ENCODE measurements at places on chromosomes 2 and 18.

- ATAC-seq: no peak
Observed at GRCh38 chr18:44409515-44409914, 271.2 kb upstream of the SETBP1 start.

GRCh38 chr2:231144896-231145295 lies 20.1 kb upstream of the HTR2B start:
- ATAC-seq: no peak

GRCh38 chr2:125681576-125681975 lies 974.4 kb upstream of the GYPC start:
- no peak for ATAC-seq

DNA sequence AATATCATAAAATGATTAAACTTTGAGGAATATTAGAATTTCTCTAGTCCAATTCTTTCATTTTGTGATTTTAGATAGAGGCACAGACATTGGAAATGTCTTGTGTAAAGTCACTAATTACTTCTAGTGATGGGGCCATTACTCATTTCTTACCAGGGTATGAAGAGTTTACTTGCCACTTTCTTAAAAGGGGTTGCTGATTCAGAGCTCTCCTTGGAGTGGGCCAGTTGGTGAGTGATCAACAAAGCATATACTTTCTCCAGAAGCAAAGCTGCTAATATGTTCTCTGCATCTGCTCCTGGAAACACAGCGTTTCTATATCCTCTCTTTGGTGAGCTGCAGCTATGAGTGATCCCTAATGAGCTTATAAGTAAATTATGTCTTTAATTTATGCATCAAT lies 408.9 kb upstream of the LRATD1 start:
- no peak for ATAC-seq

DNA sequence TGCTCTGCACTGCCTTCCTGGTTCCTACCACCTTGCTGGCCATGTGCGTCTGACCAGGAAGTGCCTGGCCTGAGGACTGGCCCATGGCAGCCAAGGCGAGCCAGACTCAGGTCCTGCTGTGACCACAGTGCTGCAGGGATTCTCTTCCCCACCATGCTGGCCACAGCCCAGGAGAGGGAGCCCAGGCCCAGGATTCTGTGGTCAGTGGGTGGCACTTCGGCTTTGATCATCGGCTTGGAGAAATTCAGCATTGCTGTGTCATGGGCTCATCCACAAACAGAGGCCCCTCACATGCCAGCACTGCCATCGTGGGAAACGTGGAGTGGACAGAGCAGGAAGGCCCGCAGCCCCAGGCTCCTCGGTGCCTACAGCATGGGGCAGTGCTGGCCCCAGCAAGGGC lies 211.6 kb downstream of the SEPTIN10 start:
- ATAC-seq: no peak

- peak; percentile 80 for ATAC-seq
Observed at GRCh38 chr18:24027156-24027827, 12.7 kb downstream of the TTC39C start.

DNA sequence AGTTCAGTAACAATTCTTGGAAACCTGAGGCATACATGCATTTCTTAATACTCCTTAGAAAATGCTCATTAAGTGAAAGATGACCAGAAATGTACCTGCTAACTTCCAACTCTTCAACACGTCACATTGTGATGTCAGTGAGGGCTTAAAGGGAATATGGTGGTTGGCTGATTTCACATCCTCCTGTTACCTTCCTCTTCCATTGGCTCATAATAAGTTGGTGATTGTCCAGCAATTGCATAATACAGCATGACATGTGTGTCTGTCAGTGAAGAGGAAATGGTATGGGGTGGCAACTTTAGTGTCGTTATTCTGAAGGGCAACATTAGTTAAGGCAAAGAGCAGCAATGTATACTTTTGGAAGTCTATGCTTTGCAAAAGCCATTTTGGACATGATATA lies 26.0 kb downstream of the PLEK start:
- peak; percentile 31 for ATAC-seq

DNA sequence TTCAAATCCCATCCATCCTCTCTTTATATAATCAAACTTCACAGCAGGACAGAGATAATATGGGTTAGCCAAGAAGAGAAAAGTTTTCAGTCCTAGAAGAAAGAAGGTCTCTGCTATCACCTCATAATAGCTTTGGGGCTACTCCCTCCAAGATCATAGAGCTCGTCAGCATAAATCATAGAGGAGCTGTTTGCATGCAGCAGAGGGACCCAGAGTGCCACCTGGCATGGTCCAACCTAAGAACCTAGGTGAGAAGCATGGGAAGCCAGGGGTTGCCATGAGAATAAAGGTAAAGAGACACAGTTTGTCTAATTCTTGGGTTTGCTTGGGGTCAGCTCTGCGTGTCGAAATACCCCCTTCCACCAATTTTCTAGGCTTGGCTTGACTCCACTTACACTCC lies 87.1 kb upstream of the CYP1B1 start:
- ATAC-seq: no peak

GRCh38 chr2:71776227-71776626 lies 322.9 kb downstream of the DYSF start:
- ATAC-seq: no peak

DNA sequence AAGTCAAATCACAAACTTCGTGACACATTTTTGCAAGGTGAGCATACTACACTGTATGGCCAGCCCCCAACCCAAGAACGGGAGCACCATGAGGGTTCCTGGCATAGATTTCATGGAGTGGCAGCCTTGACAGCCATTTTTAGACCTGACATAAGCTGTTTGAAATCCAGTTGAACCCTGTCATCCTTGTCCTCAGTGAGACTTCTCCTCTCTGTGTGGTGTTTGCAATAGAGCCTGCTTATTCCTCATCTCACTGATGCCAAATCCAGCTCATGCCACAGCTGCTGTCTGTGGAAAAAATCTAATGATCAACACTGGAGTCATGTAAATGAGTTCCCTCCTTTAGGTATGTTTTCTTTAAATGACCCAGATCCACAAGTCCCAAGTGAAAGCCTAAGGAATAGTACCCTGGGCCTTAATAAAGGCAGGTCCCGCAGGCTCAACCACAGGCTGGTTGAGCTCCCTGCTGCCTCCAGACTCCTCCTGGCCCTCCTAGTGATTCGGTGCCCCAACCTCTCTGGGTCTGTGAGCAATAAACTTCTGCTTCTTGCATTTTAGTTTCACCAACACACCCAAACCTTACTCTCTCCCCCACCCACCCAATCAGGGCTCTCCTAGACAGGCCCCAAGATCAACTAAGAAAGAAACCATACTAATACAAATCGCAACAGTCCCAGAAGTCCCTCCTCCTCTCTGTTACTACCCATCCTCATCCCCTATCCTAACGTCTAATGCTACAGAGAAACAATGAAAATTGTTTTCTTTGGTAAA lies 8.4 kb upstream of the CREG2 start:
- no peak for ATAC-seq

GRCh38 chr2:74944987-74945787 lies 13.3 kb upstream of the POLE4 start:
- ATAC-seq: no peak

DNA sequence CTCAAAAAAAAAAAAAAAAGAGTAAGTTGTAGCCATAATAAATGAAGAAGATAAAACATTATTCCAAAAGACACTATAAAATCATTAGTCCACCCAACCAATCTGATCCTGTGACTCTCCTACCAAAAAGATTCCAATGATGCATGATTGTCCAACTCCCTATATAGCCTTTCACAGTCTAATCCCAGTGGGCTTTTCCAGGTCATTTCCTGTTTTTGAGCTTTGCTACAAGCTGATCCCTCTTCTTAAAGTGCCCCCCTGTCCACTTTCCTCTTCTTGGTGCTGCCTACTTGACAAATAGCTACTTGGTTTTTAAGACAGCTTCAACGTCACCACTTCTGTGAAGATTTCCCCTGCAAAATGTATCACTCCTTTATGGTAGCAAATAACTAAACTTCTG lies 88.4 kb downstream of the SEMA4F start:
- ATAC-seq: no peak

DNA sequence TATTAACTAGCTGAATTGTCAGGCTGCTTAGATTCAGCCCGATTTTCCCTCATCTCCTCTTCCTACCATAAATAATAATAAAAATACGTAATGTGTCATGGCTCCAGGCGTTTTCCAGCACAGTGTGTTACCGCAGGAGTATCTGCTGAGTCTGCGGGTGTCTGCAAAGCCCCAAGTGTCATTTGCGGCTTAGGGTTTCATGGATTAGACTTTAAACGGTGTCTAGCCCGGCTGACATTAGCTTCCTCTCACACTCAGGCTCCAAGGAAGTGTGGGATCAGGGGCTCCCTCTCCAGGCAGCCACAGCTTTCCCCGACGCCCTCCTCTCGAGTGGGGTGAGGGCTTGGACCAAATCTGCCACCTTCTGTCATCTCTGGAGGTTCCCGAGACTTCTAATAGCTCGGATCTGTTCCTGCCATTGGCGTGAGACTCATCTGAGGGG lies 14.1 kb upstream of the HOXD1 start:
- no peak for ATAC-seq

DNA sequence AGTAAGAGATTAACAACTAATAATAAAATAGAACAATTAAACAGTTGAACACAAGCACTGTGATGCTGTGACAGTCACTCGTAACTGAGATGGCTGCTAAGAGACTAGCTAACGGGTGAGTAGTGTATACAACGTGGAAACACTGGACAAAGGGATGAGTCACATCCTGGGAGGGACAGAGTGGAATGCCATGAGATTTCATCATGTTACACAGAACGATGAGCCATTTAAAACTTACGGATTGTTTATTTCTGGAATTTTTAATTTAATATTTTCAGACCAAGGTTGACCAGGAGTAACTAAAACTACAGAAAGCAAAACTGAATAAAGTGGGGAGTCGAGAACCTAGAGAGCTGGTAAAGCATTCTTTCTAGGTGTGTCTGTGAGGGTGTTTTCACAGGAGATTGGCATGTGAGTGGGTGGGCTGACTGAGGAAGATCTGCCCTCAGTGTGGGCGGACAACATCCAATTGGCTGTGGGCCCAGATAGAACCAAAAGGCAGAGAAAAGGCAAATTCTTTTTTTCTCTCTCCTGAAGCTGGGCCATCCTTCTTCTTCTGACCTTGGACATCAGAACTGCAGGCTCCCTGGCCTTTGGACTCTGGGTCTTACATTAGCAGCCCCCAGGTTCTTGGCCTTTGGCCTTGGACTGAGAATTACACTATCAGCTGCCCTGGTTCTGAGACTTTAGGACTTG lies 14.6 kb downstream of the TMSB10 start:
- peak; percentile 98 for ATAC-seq

- no peak for ATAC-seq
Observed at GRCh38 chr2:20487030-20487391, 40.1 kb downstream of the RHOB start.

DNA sequence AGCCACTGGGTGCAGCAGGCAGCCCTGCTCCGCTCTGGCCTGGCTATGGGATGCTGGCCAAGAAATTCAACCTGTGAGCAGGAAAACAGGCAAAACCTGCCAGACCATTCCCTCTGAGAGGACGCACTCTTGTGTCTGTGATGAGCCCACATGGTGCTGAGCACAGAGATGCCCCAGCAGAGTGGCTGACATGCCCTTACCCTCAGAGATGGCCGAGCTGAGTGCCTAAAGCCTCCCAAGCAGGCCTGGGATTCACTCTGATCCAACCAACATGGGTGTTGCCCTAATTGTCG lies 34.3 kb upstream of the TAF1B start:
- ATAC-seq: no peak

- no peak for ATAC-seq
Observed at GRCh38 chr18:75132931-75133525, 75.9 kb downstream of the PTGR3 start.

- no peak for ATAC-seq
Observed at GRCh38 chr2:7014174-7014640, 97.0 kb downstream of the RNF144A start.

GRCh38 chr2:85666435-85667316 lies 1.3 kb downstream of the SFTPB start:
- ATAC-seq: no peak

- no peak for ATAC-seq
Observed at GRCh38 chr2:57809230-57809629, 237.4 kb upstream of the VRK2 start.

- ATAC-seq: no peak
Observed at GRCh38 chr2:111032721-111033429, 87.8 kb upstream of the BCL2L11 start.

DNA sequence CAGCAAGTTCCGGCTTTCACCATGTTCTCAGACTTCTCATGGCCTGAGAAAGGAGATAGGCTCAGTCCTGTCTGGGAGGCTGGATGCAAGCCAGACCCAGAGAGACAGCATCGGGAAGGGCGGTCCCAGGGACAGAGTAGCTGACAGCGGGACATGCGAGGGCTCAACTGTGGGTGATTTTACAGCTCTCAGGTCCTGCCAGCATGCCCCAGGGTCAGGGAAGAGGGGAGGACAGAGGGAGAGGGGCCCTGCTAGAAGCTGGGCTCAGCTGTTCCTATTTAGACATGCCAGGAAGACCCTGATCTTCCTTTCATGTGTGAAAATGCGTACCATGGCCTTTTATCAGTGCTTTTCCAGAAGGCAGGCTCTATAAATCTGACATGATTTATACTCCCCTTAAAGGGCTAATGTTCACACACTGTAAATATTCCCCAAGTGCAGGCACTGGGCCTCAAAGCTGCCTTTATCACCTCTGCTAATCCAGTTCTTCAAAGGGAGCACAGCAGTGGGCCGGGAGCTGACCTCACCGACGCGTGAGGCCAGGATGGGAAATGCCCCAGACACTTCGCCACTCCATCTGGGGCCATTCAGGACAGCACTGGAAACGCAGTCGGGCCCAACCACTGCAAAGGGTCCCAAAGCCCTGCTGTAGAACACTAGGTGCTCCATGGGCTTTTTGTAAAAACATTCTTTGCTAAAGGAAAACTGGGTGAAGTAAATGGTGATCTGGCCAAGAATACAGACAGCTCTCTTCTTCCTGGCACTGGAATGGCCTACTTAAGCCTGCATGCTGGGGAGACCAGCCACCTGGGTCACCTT lies 96.1 kb upstream of the LMAN1 start:
- no peak for ATAC-seq

DNA sequence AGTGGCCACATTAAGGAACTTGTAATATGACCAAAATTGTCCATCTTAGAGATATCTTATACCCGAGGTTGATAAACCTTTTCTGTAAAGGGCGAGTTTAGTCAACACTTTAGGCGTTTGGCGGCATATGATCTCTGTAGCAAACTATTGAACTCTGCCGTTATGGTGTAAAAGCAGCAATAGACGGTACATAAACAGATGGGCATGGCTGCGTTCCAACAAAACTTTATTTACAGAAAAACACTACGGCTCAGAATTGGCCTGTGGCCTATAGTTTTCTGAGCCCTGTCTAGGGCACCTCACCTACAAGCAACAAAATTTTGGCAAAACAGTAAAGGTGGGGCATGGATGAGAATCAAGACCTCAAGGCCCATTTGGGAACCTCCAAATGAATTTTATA lies 121.9 kb upstream of the HAAO start:
- no peak for ATAC-seq

DNA sequence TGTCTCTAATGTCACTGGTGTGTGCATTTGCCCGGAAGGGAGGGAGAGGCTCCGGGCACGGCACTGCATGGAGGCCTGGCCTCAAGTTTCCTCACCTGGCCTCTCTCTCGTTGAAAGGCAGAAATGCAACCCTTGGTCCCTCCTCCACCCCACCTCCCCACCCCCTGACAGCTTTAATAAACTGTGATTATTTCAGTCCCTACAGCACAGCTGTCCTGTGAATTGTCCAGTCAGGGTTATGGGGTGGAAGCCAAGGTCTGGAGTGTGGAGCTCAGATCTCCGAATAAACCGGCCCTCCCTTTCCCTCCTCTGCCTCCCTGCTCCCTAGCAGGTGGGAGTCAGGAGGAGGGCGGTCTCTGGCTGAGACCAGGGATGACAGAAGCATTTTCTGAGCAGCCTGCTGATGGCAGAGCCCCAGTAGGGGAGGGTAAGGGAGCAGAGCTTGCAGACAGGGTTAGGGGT lies 199.2 kb upstream of the SMAD2 start:
- ATAC-seq: no peak

Data from gastroesophageal sphincter (tissue), 4 donors.